Fibroblast of skin of left biceps (primary cell): ENCODE measurements at places on chromosomes 7 and 10.

- peak; percentile 48 for DNase-seq
Observed at GRCh38 chr10:88557658-88558057, 25.5 kb downstream of the RNLS start.

DNA sequence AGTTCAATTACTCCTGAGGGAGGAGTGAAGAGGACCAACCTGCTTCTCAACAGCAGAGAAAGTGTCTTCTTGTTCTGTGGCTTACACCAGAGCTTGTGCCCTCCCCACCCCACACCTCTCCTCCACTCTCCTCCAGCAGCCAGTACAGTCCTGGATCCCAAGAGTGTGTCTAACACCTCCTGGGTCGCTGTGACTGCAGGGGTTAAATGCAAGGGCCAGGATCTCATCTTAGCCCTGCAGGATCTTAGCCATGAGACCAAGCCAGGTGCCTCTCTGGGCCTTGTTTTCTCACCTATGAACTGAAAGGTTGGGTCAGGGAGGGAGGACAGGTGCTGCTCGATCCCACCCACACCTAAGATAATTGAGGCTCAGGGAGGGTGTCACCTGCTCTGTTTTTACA, 34.5 kb upstream of the MSRB2 start:
- no peak for DNase-seq

- DNase-seq = no peak
Observed at GRCh38 chr10:126102636-126103035, 206.3 kb downstream of the FANK1 start.

DNA sequence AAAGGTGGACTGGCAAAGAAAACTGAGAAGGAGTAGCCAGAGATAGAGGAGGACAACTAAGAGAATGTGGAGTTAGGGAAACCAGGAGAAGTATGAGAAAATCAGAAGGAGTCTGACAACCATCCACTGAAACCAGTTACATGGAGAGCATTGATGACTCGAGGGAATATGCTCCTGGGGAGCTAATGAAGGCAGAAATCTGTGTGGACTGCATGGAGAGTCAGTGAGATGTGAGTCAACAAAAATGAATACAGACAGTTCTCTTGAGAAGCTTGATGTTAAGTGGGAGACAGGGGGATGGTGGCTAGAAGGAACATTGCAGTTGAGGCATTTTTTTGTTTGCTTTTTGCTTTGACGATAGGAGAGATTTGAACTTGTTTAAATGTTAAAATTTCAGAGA, 34.3 kb upstream of the ZNF32 start:
- no peak for DNase-seq

DNA sequence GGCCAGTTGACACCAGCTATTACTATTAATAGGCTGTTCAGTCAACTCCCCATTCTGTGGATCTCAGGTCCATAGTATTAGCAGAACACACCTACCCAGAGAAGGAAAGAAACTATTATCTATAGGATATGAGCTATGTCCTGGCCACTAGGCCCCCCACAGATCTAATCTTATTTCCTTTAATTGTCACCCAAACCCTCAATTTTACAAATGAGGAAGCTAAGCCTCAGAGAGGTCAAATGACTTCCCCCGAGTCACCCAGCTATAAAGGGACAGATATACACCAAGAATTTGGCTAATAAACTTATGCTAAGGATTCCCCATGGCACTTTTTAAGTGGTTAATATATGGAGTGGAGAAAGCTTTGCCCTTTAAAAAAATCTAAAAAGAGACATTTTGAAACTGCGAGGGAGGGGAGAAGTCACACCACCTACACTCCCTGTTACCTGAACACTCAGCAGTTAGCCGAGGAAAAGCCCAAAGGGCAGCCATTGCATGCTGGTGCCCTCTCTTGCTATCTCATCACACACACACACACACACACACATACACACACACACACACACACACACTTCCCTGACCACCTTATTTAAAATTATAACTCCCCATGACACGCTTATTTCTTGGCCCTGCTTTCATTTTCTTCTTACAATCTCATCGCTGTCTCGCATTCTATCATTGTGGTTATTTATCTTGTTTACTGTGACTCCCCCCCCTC, 157.0 kb upstream of the ADO start:
- DNase-seq = no peak

DNA sequence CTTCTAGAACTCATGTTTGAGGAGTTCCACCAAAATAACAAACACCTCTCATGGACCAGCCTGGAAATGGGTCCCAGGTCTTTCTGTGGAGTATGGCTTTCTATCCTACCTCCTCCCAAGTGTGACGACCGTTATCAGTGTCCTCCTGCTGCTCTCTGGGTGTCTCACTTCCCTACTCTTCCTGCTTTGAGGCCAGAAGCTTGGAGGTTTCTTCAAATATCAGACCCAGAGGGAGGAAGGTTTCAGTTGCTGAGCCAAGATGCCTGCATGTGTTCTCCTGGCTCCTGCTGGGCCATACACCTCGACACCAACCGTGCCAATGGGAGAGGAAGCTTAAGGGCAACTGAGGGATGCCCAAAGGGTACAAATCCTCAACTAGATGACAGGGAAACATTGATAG, 114.6 kb downstream of the WNT2 start:
- no peak for DNase-seq

GRCh38 chr7:55509322-55509721, 63.0 kb downstream of the VOPP1 start:
- no peak for DNase-seq

DNA sequence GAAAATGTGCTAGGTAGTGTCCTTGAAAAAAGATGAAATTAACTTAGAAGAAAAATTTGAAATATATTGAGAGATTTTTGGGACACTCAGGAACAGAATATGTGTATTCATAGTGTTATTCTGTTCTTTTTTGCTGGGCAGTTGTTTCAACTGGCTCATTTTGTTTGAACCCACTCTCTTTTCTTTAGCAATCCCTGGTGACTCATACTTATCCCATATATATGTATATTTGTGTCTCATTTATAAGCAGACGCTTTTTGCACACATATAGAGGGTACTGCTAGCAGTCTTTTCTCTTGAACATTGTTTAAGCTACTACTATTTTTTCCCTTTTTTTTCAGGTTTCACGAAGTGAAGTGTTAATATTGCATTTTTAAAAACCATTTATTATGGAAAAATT, 1.9 kb downstream of the EXOC6 start:
- no peak for DNase-seq

- no peak for DNase-seq
Observed at GRCh38 chr7:151795168-151795811, 81.6 kb downstream of the PRKAG2 start.
